K562 (cell line): ENCODE measurements at places on chromosomes 12 and 14. TPM values are rescaled to one million over a fixed set of nuclear protein-coding genes. Genes with fewer than 3 reads are reported as not detected.

GRCh38 chr12:10048526-10048925, 18.0 kb downstream of the CLEC9A start:
- no peaks in the 10 kb centered on the region for H3K4me1 ChIP-seq
- no peak overlapping the region for H3K4me3 ChIP-seq
- no peak overlapping the region for H3K27ac ChIP-seq
- no peaks in the 10 kb centered on the region for H3K27me3 ChIP-seq
- H3K36me3 ChIP-seq = no peaks in the 10 kb centered on the region

HOXC9 gene
- 9.3 and 9.9 TPM in 2 replicates for total RNA-seq

DNA sequence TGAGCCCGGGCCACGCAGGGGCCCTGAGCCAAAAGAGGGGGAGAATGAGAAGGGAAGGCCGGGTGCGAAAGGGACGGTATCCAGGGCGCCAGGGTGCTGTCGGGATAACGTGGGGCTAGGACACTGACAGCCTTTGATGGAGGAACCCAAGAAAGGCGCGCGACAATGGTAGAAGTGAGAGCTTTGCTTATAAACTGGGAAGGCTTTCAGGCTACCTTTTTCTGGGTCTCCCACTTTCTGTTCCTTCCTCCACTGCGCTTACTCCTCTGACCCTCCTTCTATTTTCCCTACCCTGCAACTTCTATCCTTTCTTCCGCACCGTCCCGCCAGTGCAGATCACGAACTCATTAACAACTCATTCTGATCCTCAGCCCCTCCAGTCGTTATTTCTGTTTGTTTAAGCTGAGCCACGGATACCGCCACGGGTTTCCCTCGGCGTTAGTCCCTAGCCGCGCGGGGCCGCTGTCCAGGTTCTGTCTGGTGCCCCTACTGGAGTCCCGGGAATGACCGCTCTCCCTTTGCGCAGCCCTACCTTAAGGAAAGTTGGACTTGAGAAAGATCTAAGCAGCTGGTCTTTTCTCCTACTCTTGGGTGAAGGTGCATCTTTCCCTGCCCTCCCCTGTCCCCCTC, 3.0 kb downstream of the SSTR1 start:
- no peaks in the 10 kb centered on the region for H3K4me1 ChIP-seq
- DNase-seq = no peak
- H3K27ac ChIP-seq = no peak overlapping the region
- H3K36me3 ChIP-seq = no peaks in the 10 kb centered on the region

GRCh38 chr14:24438223-24439097, 4.1 kb downstream of the SDR39U1 start:
- no peaks in the 10 kb centered on the region; the same call in 2 of the 3 replicates for H3K4me1 ChIP-seq
- no peak for DNase-seq
- peaks cover 59% of the 10 kb centered on the region for H3K36me3 ChIP-seq
- no peak overlapping the region for H3K4me3 ChIP-seq
- H3K27ac ChIP-seq = no peak overlapping the region
- no peaks in the 10 kb centered on the region for H3K27me3 ChIP-seq

- no peak overlapping the region for H3K27ac ChIP-seq
- no peak overlapping the region for H3K4me3 ChIP-seq
- H3K4me1 ChIP-seq = peaks cover 7% of the 10 kb centered on the region
- DNase-seq = no peak
- H3K27me3 ChIP-seq = peaks cover 15% of the 10 kb centered on the region
Measured at GRCh38 chr12:120402217-120402616, 33.3 kb upstream of the MSI1 start.

TAS2R9 gene
- total RNA-seq = not detected in 2 replicates
